CD4-positive, alpha-beta T cell (primary cell): ENCODE measurements at places on chromosomes 13 and 19.

GRCh38 chr19:12090807-12091206 is 26.3 kb downstream of the ZNF844 start:
- DNase-seq = peak; percentile 40

DNA sequence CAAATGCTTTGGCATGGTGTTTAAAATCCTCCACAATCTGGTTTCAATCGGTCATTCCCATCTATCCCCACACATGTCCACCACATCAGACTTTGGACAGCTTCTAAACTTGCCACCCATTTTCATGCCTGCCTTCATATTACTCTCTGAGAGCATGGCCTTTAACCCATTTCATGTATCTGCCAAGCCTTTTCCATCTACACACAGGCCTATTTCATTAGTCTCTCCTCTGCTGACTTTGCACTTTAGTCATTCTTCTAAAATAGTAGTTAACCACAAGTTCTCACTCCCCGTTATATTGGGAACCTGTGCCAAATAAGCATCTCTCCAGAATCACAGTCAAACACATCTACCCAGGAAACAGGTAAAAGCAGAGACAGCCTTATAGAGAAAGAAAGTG is 142.2 kb downstream of the MZT1 start:
- DNase-seq = no peak

GRCh38 chr13:105764486-105764885 is 771.0 kb downstream of the EFNB2 start:
- DNase-seq = no peak

DNA sequence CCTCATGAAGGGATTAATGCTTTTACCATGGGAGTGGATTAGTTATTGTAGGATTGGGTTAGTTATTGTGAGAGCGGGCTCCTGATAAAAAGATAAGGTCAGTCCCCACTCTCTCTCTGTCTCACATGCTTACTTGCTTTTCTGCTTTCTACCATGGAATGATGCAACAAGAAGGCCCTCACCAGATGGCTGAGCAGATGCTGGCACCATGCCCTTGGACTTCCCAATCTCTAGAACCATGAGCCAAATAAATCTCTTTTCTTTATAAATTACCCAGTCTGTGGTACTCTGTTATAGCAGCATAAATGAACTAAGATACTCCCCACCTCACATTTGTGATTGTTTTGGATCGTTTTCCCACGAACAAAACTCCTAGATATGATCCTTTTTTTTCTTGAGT is 353.8 kb downstream of the DNAJC15 start:
- DNase-seq = no peak

- no peak for DNase-seq
Observed at GRCh38 chr13:45941261-45941660, 89.7 kb upstream of the SIAH3 start.

DNA sequence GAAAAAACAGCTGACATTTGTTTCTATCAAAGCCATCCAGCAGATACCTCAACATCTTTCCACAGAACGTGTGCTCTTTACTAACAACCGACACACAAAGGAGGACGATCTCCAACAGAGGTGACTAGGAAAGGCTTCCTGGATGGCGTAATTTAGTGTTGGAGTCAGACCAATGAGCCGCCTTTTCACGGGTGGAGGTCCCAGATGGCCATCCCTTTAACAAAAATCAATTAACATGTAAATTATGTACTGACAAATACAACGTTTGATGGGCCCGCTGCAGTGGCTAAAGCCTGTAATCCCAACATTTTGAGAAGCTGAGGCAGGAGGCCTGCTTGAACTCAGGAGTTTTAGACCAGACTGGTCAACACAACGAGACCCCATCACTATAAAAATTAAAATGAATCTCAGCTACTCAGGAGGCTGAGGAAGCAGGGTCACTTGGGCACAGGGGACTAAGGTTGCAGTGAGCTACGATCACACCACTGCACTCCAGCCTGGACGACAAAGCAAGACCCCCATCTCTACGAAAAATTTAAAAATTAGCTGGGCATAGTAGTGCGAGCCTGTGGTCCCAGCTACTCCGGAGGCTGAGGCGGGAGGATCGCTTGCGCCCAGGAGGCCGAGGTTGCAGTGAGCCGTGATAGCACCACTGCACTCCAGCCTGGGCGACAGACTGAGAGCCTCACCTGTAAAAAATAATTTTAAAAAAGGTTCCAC is 1.2 kb upstream of the DPY19L3 start:
- DNase-seq = no peak

- no peak for DNase-seq
Observed at GRCh38 chr19:14480700-14481079, 5.5 kb upstream of the PTGER1 start.

GRCh38 chr13:99278843-99279242 is 20.7 kb upstream of the GPR18 start:
- DNase-seq = no peak

DNA sequence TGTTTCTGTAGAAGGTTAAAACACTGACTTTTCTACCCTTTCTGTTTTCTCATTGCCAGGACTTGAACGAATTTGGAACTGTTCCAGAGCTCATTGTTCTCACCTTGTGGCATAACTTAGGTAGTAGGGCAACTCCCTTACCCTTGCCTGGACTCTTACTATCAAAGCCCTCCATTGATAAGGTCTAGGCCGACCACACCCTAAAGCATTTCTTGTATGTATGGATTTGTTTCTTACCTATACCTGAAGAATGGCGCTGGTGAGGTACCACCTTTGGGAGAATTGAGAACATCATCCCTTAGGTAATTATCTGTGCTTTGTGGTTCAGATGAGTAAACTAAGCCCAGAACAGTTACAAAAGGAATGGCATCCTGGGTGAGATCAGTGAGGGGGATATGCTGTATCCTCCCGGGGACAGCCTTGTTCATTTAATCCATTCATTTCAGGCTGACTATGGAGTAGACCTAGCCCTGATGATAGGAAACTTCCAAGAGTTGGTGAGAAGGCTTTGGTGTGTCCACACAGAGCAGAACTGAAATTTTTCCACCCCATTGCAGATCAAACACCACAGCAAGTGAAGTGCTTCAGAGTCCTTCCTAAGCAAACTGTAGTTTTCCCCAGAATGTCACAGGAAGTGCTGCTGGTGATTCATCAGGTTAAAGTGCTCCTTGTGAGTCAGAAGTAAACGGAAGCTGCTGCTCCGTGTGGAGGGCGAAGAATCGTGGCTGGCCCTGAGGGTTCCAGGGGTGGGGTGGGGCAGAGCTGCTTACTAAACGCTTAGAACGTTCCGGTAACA is 113.0 kb downstream of the TEX26 start:
- DNase-seq = peak; percentile 33

DNA sequence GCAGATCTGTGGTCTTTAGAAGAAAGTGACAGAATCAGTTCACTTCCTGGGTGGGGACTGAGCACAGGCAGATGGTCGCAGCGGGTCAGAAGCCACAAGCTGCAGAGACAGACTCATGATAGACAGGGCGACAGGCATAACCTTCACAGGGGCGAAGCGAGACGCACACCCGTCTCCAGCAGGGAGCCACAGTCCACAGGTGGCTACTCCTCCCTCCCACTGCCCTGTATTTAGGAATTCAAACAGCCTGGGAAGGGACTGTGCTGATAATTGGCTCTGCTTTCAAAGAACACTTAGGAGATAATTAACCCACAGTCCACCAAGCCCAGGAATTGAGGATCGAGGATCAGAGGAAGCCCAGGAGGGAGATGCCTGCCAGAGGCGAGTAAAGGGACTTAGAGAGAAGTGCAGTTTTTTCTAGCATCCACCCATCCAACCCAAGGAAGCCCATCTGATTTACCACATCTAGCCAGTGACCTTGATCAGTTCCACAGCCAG is 23.2 kb downstream of the RFX2 start:
- no peak for DNase-seq
